ENCODE measurements at places on chromosomes 2 and 18. TPM values are rescaled to one million over a fixed set of nuclear protein-coding genes. Genes with fewer than 3 reads are reported as not detected.

TMEM200C gene
- polyA plus RNA-seq = not detected

IL36G gene
- polyA plus RNA-seq = not detected

NAT8 gene
- polyA plus RNA-seq = not detected

MC5R gene
- polyA plus RNA-seq = not detected

MATN3 gene
- polyA plus RNA-seq = 4.0 TPM

Measured in SK-N-SH (cell line).